ENCODE measurements at places on chromosomes 16 and 17.

- no peak for DNase-seq
Measured at GRCh38 chr17:68596411-68596945, 4.7 kb downstream of the FAM20A start.

- no peak for DNase-seq
Measured at GRCh38 chr16:84414789-84415326, 46.5 kb downstream of the ATP2C2 start.

DNA sequence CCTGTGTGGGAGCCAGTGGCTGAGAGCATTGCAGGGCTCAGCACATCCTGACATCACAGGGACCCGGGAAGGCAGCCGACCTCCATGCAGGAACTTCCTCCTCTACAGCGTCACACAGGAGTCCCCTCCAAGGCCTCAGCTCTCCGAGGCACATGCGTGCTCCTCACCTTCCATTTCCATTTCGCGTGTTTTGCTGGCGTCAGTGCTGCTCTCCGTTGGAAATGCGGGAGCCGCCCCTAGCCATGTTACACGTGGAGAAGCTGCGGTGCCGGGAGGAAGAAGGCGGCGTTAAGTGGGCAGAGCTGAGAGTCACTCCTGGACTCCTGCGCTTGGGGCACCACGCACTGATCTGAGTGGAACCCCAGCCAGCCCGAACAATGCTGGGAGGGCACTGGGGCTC lies 25.2 kb upstream of the CRISPLD2 start:
- no peak for DNase-seq

DNA sequence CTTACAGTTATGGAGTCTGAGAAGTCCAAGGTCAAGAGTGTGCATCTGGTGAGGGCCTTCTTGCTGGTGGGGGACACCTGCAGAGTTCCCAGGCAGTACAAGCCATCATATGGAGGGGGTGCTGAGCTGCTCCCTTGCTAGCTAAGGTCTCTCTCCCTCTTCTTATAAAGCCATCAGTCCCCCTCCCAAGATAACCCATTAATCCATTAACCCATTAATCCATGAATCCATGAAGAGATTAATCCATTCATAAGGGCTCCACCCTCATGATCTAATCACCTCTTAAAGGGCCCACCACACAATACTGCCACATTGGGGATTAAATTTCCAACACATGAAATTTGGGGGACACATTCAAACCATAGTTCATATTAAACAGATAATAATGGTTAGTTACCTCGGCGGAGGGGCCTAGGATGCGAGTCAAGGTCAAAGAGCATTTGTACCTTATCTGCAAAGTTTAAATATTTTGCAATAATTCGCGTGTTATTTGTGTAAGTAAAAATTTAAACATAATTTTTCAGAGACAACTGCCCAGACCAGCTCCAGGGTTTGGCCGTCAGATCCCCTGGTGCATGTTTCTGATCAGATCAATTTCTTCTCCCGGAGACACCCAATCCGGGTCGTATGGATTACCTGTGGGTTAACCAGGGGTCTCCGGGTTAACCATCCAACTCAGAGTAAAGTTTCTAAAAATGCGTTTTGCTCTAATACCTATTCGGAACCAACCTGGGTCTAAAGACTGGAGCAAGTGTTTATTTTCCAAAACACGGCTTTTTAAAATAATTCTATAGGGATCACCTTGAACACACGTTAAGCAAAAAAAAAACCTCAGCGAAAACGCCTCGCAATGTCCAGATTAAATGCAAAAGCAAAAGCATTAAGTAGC lies 740 bp upstream of the POLR3E start:
- DNase-seq = peak; percentile 39

GRCh38 chr17:82675476-82676245 lies 22.8 kb downstream of the RAB40B start:
- DNase-seq = no peak

- peak; percentile 8 for DNase-seq
Measured at GRCh38 chr17:64778240-64779097, 116.4 kb upstream of the SMURF2 start.

- DNase-seq = no peak
Measured at GRCh38 chr16:70738083-70738977, 52.5 kb upstream of the MTSS2 start.

DNA sequence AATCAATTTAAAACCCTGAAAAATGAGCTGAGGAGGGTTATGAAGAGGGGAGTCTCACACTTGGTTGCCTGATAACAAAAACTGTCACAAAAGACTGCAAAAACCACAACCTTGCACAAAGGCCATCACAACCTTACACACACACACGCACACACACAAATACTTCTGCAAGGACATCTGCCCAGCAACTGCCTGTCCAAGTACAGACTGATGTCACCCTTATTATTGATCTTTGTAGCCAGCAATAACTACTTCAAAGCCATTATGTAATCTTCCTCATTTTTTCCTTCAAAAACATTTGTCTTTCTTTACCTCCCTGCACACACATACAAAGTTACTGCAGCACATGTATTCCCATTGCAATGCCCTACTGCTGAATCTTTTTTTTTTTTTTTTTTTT lies 253.2 kb upstream of the HSBP1 start:
- no peak for DNase-seq

GRCh38 chr17:79129523-79129922 lies 54.9 kb downstream of the ENGASE start:
- DNase-seq = no peak

DNA sequence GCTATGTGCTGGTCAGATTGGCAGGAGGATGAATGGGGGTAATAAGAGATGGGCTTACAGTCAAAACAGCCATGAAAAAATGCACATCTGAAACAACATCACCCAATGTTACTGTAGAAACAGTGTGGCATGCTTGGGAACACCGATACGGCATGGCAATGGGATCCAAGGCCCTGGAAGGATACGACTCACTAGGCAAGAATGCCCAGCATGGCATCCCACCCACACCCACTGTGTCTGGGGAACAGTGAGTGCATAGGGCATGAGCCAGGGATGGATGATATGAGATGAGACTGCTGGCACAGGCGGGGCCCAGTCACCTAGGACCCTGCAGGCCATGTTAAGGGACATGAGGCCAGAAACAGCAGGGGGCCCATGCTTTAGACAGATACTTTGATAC lies 11.5 kb downstream of the TRIM25 start:
- DNase-seq = no peak

DNA sequence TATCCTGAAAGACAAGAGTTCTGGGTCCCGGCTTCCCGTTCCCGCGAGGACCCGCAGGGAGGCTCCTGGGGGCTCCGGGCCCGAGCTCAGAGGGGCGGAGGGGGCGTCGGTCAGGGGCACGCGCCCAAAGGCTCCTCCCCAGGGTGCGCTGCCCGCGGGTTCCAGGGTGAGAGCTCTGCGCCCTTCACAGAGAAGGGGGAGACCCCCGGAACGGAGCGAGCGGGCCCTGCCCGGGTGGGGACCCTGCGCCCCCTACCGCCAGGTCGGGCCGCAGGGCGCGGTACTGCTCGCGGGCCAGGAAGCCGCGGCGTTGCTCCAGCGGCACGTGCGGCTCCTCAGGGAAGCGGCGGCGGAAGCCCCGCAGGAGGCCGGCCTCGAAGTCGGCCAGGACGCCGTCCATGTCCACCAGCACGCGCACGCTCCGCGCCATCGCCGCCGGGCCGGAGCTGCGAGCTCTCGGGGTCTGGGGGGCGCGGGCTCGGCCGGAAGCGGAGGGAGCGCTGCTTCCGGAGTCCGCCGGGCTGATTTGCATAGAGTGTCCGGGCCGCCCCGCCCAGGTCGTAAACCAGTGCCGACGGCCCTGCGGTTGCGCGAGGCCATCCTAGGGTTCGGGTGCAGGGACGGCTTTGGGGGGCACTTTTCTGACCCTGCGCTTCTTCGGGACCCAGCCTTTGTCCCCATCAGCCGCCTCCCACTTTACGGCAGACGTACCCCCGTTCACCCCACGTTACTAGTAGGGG lies at the start of gene NT5C:
Gene NT5C, minus strand, starts transcription at position 465 of the 740 bp plus-strand sequence. Its CDS starts 35 bp downstream, at position 430.
- DNase-seq = peak; percentile 74

- DNase-seq = no peak
Measured at GRCh38 chr16:55735120-55735781, 79.5 kb downstream of the SLC6A2 start.

DNA sequence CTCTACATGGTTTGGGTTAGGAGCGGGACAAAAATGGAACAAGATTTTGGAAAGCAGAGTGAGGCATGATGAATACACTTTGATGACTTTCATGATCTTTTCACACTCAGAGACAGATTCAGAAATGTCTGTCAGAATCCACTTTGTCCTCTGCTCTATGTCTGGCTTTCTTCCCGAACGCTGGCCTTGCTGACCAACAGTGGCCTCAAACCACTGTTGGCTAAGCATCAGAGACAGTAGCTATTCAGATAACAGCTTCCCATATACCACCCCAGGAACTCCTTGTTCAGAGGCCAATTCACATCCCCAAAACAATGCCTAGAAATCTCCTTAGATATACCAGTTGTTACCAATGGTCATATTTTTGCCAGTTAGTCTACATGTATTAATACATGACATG lies 40.9 kb downstream of the FBXL20 start:
- no peak for DNase-seq

DNA sequence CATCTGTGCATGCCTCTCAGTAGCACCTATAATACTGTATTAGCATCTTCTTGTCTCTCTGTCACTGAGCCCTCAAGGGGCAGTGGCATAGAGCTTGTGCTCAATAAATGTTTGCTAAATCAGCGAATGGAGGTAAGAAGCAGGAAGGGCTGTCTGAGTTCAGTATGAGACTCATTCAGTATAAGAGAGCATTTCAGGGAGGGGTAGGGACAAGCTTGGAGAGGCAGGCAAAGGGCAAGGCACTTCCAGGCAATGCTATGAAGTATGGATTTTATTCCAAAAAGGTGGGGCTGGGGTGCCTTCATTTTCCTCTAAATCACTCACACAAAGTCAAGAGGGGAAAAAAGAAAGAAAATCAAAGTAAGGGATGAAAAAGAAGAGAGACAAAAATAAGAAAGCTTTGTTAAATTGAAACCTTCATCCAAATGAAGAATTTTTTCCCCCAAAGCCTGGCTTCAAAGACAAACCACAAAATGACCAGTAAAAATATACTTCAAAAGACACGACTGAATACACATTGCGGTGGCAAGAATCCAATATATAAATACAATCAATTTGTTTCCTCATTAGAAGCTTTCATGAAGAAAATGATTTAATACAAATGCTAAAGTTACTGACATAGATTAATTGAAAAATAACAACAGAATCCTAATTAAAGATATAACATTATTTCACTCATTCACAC lies 51.2 kb downstream of the SKAP1 start:
- DNase-seq = no peak

DNA sequence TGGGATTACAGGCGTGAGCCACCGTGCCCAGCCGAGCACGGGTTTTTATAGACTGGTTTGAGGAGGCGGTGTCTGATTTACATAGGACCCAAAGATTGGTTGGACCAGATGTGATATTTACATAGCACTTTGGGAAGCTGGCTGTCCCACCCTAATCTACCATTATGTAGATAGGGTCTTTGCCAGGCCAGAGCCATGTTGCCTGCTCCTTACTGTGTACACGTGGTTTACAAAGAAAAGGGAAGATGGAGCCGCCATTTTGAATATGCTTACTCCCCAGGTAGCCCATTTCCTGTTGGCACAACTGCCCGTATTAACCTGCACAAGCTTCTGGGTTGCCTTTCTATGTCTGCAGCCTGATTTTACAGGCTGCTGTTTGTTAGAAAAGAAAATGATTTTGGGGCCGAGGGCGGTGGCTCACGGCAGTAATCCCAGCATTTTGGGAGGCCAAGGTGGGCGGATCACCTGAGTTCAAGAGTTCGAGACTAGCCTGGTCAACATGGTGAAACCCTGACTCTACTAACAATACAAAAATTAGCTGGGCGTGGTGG lies 89.9 kb upstream of the EEF2KMT start:
- no peak for DNase-seq

DNA sequence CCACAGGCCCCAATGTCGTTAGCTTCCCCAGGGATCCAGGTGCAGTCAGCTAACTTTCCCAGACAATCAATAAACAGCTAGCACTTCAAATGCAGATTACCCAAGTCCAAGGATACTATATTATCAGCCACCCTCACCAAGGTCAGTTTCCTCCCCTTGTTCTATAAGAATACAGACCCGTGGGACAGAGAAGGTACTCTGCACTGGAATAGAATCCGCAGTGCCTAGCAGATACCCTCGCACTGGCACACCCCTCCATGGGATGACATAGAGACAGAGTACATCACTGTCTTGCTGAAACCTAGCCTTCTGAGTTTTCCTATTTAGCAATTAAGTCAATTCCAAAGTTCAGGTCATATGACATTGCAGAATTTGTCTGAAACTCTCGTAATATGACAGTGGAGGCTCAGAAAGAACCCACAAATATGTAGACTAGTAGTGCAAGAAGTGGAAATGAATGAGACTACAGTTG lies 40.0 kb upstream of the ABCA10 start:
- no peak for DNase-seq

GRCh38 chr16:87322833-87323726 lies 5.9 kb upstream of the C16orf95 start:
- DNase-seq = no peak

DNA sequence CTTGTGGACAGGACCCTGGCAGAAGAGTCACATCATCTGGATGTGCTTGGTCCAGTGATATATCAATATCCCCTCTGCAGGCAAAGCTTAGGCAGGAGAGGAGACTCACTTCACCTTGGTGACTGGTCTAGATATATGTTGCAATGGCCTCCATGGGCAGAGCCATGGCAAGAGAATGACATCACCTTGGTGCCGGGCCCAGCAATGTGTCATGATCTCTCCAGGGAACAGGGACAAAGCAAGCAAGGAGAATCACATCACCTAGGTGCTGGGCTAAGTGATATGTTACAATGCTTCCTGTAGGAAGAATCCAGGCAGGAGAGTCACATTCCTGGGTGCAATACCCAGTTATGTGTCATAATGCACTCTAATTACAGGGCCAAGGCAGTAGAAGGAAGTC lies 2106.2 kb downstream of the TP53TG3F start:
- no peak for DNase-seq

DNA sequence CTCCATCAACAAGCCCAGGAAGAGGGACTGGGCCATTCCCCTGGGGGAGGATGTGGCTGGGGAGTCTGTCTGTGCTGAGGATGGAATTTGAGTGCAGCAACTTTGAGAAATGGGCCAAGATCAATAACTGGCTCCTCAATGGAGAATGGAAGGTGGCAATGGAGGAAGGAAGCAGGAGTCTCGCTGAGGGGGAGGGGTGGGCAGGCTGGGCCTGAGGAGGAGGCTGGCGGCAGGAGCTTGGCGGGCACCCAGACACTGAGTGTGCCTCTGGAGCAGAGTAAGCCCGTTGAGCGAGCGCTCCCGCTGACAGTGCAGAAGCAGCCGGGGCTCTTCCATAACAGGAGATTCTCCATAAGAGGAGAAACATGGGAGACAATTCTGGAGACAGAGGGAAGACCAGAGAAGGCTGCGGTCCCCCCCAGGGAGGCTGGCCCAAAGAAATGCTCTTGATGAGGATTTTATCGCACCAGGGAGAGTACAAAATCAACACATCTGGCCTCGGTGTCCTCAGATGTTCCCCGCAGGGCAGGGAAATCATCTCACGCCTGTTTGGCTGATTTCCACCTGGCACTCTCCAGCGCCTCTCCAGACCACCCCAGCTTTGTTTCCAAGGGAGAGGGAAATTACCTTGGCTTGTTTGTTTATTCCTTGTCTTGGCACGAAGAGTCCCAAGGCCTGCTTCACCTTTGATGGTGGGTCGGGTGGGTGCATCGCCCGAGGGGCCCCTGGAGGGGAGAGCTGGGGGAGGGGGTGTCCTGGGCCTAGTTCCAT lies 2.8 kb upstream of the MMP15 start:
- peak; percentile 62 for DNase-seq

Measured in C1 segment of cervical spinal cord (tissue), 14 donors.